Thyroid gland (tissue), 4 donors: ENCODE measurements at places on chromosomes 7 and 10. TPM values are rescaled to one million over a fixed set of nuclear protein-coding genes. Genes with fewer than 3 reads are reported as not detected.
A peak's percentile ranks its signal among the peaks of the same experiment; 100 is the strongest.

GRCh38 chr7:121563177-121563576 lies 167.1 kb upstream of the FAM3C start:
- no peaks in the 10 kb centered on the region for H3K4me1 ChIP-seq
- DNase-seq, result no peak
- no peak overlapping the region for H3K4me3 ChIP-seq
- H3K36me3 ChIP-seq, result no peaks in the 10 kb centered on the region

- H3K4me1 ChIP-seq, result peaks cover 42% of the 10 kb centered on the region
- no peak overlapping the region for H3K27ac ChIP-seq
- no peaks in the 10 kb centered on the region for H3K27me3 ChIP-seq
- H3K4me3 ChIP-seq, result no peak overlapping the region
- no peak for DNase-seq
- no peaks in the 10 kb centered on the region for H3K36me3 ChIP-seq
Measured at GRCh38 chr7:30866939-30867338, 44.7 kb upstream of the AQP1 start.

DNA sequence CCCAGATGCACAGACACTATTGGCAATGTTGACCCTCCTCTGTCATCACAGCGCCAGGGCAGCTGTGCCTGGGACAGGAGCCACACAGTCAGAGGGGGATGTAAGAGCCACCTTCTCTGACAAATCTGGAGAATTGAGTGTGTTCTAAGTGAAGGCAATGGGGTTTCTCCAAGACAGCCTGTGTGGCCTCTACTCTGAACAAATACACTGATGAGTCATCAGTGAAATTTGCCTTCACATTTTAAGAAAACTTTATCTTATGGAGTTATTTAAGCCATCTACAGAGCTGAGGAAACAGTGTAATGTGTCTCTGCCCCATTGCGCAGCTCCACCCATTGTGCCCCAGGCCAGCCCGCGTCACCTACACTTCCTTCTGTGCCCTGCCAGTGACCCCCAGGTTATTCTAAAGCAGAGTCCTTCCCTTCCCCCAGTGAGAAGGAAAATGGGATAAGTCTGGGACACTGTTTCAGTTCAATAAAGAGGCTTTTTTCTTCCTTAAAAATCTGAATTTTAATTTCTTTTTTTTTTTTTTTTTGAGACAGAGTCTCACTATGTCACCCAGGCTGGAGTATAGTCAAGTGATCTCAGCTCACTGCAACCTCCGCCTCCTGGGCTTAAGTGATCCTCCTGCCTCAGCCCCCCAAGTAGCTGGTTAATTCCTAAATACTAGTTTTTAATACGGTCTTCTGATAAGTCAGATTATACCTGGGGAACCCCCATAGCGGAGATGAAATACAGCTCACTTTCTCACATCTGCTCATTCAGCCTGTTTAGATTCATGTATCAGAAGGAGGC lies 21.8 kb downstream of the AKR1E2 start:
- peak overlapping the region; percentile 41 for H3K27ac ChIP-seq
- no peaks in the 10 kb centered on the region for H3K27me3 ChIP-seq
- DNase-seq, result no peak
- peaks cover 16% of the 10 kb centered on the region for H3K4me1 ChIP-seq
- no peaks in the 10 kb centered on the region for H3K36me3 ChIP-seq

DNA sequence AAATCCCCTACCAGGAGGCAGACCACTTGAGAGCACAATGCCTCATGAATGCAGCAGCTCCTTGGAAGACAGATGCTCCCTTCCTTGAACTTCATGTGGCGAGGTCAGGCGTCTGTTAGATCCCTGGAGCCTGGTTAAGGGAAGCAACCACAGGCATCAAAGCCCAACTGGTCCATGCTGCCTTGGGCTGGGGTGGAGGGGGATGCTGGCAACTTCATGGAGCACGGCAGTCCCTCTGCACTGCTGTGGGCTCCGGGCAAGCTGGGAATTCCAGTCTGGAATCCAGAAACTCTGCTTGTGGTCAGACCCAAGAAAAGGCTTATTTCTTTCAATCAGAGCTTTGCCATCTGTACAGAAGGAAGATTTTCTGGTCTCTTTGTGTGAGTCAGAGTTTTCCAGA lies 130.4 kb downstream of the PFKFB3 start:
- H3K27me3 ChIP-seq, result no peaks in the 10 kb centered on the region
- no peak overlapping the region for H3K4me3 ChIP-seq
- no peak overlapping the region for H3K27ac ChIP-seq
- no peaks in the 10 kb centered on the region for H3K36me3 ChIP-seq
- no peak for DNase-seq
- no peaks in the 10 kb centered on the region for H3K4me1 ChIP-seq

The PTPRE gene
- 20.7 TPM for total RNA-seq
